ENCODE measurements at places on chromosomes 16 and 17.

- DNase-seq: no peak
These were observed 7.1 kb upstream of the LASP1NB start for GRCh38 chr17:38918129-38918913.

DNA sequence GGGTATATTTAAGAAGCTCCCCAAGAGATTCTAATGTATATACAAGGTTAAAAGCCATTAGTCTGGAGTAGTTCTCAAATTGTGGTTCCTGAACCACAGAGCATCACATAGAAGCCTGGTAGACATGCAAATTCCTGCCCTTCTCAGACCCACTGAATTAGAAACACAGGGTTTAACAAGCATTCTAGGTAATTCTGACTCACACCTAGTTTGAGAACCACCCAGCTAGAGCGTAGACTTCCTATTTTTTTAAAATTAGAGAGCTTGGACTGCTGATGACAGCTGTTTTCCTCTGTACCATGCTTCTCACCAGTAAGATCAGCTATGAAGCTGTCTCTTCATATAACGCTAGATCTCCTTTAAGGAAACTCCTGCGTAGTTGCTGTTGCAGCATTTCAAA lies 50.6 kb downstream of the HS3ST3B1 start:
- DNase-seq: no peak

DNA sequence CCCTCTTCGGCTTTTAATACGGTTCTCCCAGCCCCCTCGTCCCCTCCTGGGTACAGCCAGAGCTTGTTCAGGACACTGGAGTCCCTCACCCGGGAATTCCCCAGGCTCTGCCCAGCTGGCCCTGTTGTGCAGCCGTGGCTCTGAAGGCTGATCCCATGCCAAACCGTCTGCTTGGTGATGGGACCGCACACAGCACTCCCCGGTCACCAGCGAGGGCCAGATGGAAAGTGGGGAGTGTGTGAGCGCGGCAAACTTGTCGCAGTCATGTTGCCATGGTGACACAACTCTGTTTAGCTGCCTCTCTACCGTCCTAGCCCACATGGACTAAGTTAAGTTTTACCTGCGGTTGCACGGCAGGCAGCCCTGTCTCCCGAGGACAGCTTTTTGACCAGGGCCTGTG lies 107.9 kb downstream of the RAP1GAP2 start:
- no peak for DNase-seq

DNA sequence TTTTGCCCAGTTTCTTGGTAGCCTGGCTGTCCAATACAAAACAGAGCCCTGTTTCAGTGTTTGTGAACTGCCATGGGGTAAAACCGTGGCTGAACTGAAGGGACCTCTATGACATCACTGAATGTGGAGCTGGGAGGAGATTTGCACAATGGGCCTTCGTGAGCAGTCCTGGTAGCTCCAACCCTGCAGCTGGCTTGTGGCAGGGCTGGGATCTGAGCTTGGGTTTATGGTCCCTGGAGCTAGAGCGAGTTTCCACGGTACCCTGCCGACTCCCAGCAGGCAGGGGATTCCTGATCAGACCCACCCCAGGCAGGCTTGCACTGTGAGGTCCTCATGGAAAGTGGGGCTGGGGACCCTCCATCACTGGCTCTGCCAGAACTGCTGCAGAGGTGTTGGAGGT lies 247.0 kb downstream of the GSG1L start:
- DNase-seq: no peak

DNA sequence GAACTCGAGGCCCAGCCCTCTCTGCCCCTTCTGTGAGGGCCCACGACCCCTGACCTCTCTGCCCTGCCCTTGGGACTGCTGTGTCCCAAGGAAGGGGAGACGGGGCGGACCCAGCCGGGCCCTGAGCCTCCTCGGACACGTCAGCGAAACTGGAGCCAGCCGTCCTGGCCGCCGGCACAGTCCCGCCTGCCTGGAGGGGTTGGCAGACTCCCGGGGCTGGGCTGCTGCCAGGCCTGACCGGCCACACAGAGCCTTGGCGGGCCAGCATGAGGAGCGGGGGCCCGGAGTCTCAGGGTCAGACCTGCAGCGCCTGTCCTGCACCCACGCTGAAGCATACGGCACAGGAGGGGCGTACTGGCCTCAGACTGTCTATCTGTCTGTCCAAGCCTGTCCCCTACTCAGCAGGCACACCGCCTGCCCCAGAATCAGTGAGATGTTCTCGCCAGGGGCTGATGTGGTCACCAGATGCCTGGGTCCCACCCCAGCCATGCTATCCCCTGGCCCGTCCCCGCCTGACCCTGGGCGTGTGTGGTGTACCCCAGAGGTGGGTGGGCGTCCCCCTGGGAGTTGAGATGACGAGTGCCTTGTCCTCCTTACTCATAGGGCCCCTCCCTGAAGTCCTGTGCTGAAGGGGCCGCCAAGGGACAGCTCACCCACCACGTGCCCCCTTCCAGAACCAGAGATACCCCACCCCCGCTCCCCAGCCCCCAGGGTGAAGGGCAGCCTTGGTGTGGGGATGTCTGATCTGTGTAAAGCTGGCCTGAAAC lies 4.7 kb downstream of the VASN start:
- no peak for DNase-seq

- DNase-seq: no peak
These were observed 724.8 kb downstream of the CDH11 start for GRCh38 chr16:64397042-64397441.

GRCh38 chr17:73580073-73580710 lies 64.1 kb downstream of the SDK2 start:
- no peak for DNase-seq

GRCh38 chr17:33169580-33170285 lies 123.4 kb downstream of the ASIC2 start:
- DNase-seq: no peak

GRCh38 chr16:67613808-67614207 lies 31.1 kb upstream of the CARMIL2 start:
- no peak for DNase-seq

- DNase-seq: no peak
These were observed 137.2 kb downstream of the AHSP start for GRCh38 chr16:31664683-31665482.

DNA sequence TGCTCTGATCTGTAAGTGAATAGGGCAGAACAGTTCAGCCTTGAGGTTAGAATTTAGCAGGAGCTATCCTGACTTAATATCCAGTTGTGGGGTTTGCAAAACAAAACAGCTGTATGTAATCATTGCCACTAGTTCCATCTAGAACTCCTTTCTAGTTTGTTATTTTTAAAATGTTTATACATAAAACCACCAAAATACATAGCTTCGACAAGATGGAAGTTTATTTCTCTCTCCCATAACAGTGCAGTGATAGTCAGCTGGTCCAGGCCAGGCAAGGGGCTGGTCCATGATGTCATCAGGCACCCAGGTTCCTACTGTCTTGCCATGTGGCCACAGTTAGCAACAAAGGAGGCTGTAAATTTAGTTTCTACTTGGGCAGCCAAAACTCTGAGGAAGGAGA lies 10.5 kb upstream of the PLK1 start:
- no peak for DNase-seq
